ENCODE measurements at places on chromosomes 2 and 18.
A peak's percentile ranks its signal among the peaks of the same experiment; 100 is the strongest.

DNA sequence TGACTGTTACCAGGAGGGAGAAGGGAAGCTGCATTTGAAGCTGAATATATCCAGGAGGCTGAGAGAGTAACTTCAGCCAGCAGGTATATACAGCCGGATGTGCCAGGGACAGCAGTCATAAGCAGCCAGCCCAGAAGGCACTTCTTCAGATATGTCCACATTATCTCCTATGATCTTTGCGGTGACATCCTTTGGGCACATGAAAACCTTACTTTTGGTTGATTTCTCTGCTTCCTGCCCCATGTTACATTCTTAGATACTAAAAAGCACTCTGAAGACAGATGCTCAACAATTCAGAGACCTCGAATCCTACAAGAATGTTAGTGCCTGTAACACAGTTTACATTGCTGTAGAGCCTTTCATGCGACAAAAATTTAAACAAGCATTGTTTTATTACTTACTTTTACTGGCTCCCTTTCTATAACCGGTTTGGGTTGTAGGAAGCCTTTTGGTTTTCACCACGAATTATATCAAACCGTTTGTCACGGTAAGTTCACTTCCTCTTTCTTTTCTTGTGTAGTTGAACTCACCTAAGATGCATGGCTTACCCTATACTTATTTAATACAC is 50.3 kb upstream of the TLK1 start:
- DNase-seq: peak; percentile 53

GRCh38 chr18:29753379-29753778 is 1289.2 kb downstream of the DSC3 start:
- DNase-seq: no peak

DNA sequence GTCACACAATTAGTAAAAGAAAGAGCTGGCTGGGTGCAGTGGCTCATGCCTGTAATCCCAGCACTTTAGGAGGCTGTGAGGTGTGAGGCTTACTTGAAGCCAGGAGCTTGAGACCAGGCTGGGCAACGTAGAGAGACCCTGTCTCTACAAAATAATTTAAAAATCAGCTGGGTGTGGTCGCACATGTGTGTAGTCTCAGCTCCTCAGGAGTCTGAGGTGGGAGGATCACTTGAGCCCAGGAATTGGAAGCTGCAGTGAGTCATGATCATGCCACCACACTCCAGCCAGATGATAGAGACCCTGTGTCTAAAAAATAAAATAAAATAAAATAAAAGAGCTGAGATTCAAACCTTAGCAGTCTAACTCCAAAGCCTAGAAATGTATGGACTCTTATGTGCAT is 39.0 kb upstream of the NEDD4L start:
- no peak for DNase-seq

GRCh38 chr18:55338978-55339650 is 248.9 kb downstream of the TCF4 start:
- DNase-seq: no peak

GRCh38 chr2:12057436-12058166 is 311.2 kb downstream of the LPIN1 start:
- DNase-seq: no peak

DNA sequence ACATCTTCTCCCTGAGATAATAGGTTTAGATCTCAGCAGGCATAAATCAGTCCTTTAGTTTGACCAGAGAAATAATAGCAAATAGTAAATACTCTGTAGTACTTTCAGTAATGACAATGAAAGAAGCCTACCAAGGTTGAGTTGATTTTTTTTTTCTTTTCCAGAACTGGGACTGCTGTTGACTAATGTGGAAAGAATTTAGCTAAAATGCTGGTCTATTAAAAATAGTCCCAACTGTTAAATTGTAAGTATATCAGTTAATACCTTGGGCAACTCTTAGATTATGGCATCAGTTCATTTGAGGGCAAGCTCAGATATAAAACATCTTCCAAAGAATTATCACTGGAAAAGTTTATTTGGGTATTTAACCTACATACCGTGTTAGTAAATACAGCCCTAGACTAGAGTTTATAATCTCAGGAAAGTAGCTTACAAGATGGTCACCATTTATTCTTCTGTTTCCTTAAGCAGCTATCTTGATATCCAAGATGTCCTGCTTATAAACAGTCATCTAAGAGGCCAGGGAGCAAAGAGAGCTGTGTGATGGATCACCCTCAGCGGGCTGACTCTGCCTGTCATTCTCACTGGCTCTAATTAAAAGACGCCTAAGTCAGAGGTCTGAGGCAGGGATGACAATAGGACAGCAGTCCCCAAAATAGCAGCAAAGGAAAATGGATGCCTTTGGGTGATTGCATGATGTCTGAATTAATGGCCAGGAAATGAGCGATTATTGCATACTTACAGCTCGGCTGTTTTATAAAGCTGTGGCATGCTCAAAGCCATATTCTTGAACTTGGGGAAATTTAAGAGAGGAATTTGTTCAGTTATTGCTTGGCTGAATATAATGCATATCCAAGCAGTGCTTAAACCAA is 121.3 kb downstream of the MTX2 start:
- DNase-seq: no peak

DNA sequence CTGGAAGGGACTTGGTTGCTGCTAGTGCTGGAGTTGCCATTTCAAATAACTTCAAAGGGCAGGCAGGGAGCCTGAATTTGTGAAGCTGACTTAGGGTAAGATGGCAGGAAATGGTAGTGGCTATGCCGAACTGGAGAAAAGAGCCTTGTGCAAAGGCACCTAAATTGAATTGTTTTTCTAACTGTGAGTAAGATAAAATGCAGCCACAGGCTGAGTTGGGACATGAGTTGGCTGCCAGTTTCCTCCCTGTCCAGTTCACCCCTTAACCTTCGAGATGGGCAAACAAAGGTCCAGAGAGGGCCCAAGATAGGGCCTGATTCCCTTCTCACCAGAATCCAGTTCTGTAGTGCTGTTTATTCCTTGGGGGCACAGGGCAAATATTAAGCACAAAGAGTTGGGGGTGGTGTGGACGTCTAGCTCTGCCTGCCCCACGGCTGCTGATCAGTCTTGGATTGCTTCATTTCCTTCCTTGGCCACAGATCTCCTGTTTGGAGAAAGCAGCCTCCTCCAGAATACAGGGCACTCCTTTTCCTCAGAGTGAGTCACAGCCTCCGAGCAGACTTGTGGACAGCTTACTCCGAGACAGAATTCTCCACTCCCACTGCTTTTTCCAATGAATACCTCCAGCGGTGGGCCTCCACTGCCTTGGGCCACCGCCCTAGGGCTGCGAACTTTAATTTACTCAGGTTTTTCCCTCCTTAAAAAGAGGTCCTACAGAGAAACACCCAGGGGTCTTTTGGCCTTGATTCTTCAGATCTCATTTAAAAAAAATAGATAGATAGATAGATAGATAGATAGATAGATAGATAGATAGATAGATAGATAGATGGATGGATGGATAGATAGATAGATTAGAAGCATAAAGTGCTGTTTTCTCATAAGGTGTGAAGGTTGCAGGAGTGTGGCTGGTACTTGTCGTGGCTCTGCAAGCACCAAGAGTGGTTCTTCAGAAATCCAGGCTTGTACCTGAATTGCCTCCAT is 18.4 kb upstream of the SLC20A1 start:
- DNase-seq: no peak

GRCh38 chr2:74812787-74813590 is 20.9 kb upstream of the HK2 start:
- DNase-seq: no peak

- DNase-seq: no peak
Measured at GRCh38 chr2:84458551-84459017, 496 bp downstream of the SUCLG1 start.

GRCh38 chr2:10475221-10475722 is 27.1 kb upstream of the ODC1 start:
- no peak for DNase-seq

- no peak for DNase-seq
Measured at GRCh38 chr2:96501886-96502810, 3.0 kb downstream of the NEURL3 start.

DNA sequence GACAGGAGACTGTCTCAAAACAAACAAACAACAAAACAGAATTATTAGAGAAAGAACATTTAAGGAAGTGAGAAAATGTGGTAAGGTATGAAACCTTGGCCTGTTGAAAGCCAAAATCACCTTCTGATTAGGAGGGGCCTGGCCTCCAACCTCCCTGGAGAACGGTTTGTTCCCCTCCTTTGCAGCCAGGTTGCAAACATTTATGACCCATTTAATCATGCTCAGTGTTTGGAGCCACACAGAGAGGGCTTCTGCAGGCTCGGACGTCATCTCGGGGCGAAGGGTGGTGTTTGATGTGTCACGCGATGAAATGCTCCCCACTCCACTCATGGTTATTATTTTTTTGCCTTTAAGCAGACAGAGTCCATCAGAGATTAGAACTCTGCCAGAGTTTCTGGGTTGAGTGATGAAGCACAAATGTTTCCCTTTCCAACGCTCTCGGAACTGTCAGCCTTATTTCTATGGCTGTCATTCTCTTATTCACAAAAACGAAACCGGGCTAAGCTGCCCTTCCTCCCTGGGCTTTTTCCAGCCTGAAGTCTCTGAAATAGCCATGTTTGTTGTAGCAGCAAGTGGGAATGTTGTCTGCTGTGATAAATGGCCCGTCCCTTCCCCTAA is 33.6 kb upstream of the ROCK2 start:
- peak; percentile 73 for DNase-seq

GRCh38 chr2:128440666-128441340 is 122.1 kb upstream of the HS6ST1 start:
- no peak for DNase-seq

DNA sequence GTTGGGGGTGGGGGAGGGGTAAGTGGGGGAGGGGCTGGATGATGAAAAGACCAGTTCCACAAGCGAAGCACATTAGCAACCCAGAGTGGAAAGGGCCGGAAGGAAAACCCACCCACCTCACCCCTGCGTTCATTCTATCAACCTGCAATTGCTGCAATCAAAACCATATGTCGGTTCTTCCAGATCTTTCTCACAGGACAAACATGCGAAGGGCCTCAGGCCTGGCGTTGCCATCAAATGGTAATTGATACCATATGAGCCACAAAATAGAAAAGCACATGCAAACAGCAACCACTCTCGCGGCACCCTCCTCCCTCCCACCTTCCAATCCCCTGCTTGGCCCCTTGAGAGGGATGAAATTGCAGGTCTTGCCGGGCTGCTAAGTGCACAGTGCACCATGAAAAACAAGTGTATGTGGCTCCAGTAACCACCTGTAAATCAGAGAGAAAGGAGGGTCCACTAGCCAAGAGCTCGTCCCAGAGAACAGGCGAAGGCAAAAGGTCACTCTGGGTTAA is 287.5 kb downstream of the TCF4 start:
- DNase-seq: no peak

DNA sequence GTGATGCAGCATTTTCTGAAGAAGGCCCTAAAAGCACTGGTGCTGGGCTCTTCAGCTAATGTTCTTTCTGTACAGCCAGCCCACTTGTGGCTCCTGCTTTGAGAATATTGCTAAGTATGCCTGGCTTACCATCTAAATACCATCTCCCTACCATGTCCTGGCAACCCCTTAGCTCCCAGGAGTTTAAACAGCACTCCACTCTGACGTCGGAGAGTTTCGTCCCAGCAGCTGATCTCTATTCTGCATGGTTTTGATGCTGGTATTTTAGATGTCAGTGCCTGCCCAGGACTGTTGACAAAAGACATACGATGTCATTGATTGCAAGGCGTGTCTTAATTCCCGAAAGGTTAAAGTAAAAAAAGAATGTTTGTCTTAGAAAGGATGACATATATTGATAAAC is 47.0 kb upstream of the AFF3 start:
- no peak for DNase-seq

- no peak for DNase-seq
Measured at GRCh38 chr2:79585701-79586433, 73.0 kb downstream of the CTNNA2 start.

DNA sequence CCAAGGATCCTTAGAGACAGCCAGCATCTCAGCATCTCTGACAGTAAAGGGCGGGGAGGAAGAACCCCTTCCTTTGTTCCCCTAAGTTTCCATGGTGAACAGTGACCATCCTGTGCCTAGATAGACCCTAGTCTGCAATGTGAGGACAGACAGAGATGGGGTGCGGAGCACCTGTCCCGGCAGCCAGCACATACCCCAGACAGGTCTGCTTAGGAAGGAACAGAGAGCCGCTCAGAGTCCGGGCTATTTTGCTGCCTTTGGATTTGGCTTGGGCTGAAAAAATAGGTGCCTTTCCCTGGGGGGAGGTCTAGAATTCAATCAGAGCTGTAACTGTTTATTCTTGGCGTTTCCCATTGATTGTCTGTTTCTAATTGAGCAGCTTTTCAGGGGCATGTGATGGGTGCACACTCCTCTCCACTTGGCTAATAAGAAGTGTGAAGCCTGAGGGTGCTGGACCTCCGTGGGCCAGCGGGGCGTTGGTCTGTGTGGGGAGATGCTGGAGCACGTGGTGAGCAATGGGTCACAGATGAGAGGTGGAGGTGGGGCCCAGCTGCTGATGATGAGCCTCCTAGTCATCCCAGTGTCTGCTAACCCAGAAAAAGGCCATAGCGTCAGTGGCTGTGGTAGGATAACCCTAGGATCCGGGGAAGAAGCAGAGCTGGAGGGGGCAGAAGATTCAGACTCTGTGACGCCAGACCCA is 236.8 kb downstream of the SEPTIN10 start:
- DNase-seq: no peak

- no peak for DNase-seq
Measured at GRCh38 chr2:59301466-59302402, 1060.6 kb upstream of the FANCL start.

- peak; percentile 66 for DNase-seq
Measured at GRCh38 chr2:44479127-44479887, 117.6 kb downstream of the CAMKMT start.

GRCh38 chr18:42752916-42753315 is 362.6 kb downstream of the RIT2 start:
- DNase-seq: no peak

GRCh38 chr2:36486521-36487044 is 111.4 kb downstream of the FEZ2 start:
- no peak for DNase-seq

DNA sequence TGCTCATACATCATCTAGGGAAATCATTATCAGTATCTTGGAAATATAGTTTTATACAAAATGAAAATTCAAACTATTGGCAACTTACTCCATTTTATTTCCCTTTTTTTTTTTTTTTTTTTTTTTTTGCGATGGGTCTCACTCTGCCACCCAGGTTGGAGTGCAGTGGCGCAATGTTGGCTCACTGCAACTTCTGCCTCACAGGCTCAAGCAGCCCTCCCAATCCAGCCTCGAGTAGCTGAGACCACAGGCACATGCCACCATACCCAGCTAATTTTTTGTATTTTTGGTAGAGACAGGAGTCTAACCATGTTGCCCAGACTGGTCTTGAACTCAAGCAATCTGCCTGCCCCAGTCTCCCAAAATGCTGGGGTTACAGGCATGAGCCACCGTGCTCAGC is 29.0 kb downstream of the OLA1 start:
- DNase-seq: no peak

DNA sequence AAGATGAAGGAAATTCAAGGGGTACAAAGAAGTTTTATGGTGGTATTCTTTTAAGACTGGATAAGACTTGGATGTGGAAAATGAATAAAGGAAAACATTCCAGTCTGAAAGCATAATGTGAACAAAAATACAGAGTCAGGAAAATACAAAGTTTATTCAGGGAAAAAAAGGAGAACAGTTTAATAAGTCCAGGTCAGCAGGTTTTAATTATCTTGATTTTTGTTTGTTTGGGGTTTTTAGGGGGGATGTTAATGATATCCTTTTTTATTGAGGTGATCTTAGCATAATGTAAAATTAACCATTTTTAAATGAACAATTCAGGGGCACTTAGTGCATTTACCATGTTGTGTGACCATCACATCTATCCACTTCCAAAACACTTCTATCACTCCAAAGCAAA is 80.6 kb downstream of the NBAS start:
- no peak for DNase-seq

Measured in GM12864 (cell line).